ENCODE measurements at places on chromosomes 16 and 17.

GRCh38 chr16:54934481-54935265 lies 4.0 kb downstream of the IRX5 start:
- no peak for DNase-seq

- DNase-seq: no peak
These were observed 74.0 kb upstream of the HLF start for GRCh38 chr17:55190748-55191147.

- DNase-seq: no peak
These were observed 12.0 kb downstream of the MINK1 start for GRCh38 chr17:4845118-4845517.

GRCh38 chr17:4161192-4161966 lies 18.4 kb downstream of the CYB5D2 start:
- DNase-seq: no peak

DNA sequence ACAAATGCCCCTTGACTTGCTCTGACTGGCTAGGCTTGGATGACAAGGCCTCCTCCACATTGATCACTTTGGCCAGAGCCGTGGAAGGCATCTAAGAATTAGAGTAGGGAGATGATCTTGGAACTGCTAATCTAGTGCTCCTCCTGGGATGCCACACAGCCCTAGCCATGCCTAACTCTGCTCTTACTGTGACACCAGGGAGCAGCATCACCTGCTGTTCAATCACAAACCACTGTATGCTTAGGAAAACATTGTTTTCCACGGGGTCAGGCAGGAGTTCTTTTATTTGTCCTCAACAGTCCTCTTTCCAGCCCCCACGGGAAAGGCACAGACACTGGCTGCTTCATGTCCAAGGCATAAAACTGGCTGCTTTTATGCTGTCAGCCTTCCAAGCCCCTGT lies 46.3 kb downstream of the C16orf78 start:
- no peak for DNase-seq

- no peak for DNase-seq
These were observed 168.1 kb upstream of the RBL2 start for GRCh38 chr16:53266156-53266555.
